ENCODE measurements at places on chromosomes 6 and 20.

GRCh38 chr6:88266126-88266525, 100.0 kb upstream of the CNR1 start:
- DNase-seq = no peak

GRCh38 chr6:80105972-80106417, 476 bp upstream of the BCKDHB start:
- DNase-seq = no peak

GRCh38 chr20:38123021-38123587, 42.0 kb downstream of the TGM2 start:
- DNase-seq = no peak

- DNase-seq = no peak
These were observed 38.4 kb downstream of the ALDH8A1 start for GRCh38 chr6:134911547-134911946.

Data from RPMI8226 (cell line).